ENCODE measurements at places on chromosomes 6 and 20.

GRCh38 chr20:12717061-12717460 is 291.7 kb upstream of the SPTLC3 start:
- H3K27ac ChIP-seq, result no peak overlapping the region
- H3K4me3 ChIP-seq, result no peak overlapping the region
- no peaks in the 10 kb centered on the region for H3K36me3 ChIP-seq
- no peak for DNase-seq
- no peaks in the 10 kb centered on the region for H3K27me3 ChIP-seq
- H3K4me1 ChIP-seq, result no peaks in the 10 kb centered on the region

GRCh38 chr6:107620732-107621131 is 130.8 kb downstream of the SOBP start:
- H3K27me3 ChIP-seq, result no peaks in the 10 kb centered on the region
- H3K4me1 ChIP-seq, result peaks cover 35% of the 10 kb centered on the region
- no peak overlapping the region for H3K27ac ChIP-seq
- no peak overlapping the region for H3K4me3 ChIP-seq

- H3K27ac ChIP-seq, result no peak overlapping the region
- no peak overlapping the region for H3K4me3 ChIP-seq
- H3K27me3 ChIP-seq, result no peaks in the 10 kb centered on the region
- peaks cover 10% of the 10 kb centered on the region for H3K4me1 ChIP-seq
- H3K36me3 ChIP-seq, result no peaks in the 10 kb centered on the region
Measured at GRCh38 chr6:42281570-42281969, 63.9 kb upstream of the MRPS10 start.

GRCh38 chr20:25984933-25985332 is 288.3 kb upstream of the ZNF337 start:
- no peak for DNase-seq
- H3K27me3 ChIP-seq, result no peaks in the 10 kb centered on the region
- H3K36me3 ChIP-seq, result no peaks in the 10 kb centered on the region
- H3K27ac ChIP-seq, result no peak overlapping the region

DNA sequence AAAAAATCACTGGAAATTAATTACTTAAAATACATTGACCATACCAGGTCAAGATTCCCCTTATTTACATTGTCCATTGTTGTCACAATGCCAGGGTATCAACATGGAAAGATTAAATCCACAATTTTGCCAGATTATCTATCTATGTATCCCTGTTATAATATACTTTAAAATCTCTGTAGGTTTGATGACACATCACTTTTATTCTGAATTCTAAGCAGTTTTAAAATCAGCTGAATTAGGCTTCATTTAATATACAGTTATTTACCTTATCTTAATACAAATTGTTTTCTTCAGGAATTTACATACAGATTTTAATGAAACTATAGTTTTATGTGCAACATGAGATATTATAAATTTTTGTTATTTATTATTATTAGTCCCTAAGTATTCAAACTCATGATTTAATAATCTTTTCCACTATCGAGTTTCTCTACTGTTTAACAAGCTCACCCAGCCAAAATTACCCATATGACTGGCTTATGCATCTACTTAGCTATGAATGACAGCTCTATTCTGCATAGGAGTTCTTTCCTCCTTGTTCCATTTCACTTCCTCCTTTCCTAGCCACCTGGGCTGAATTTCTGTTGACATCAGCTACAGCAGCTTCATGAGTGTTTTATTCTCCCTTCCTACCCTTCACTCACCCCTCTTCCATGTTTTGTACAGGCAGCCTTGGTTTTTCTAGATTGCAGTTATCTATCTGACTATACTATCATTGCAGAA is 654.2 kb upstream of the MAP3K7 start:
- DNase-seq, result no peak
- H3K36me3 ChIP-seq, result no peaks in the 10 kb centered on the region
- H3K4me3 ChIP-seq, result no peak overlapping the region
- no peaks in the 10 kb centered on the region for H3K27me3 ChIP-seq
- H3K27ac ChIP-seq, result no peak overlapping the region

DNA sequence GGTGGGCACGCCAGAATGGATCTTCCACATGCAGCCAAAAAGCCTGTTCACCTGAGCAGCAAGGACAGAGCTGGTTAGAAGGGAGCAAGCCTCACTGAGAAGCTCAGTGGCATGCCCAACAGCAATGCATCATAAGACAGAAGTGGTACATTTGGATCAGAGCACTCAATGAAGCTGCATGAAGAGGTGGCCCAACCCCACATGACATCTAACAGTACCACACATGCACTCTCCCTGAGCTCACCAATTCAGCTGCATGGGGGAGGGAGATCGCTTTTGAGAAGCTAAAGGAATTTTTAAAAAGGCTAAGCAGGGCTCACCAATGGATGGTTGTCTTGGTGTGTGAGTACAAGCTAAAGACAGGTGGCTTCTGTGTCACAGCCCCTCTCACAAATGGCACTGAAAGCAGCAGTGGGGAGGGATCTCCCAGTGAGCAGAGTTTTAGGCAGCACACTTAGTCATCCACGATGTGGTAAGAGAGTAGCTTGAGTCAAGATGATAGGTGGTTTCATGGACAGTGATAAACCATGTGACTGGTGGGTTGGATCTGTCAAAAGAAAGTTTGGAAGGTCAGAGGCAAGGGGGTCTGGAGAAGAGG is 166.6 kb upstream of the TAB2 start:
- DNase-seq, result no peak
- no peaks in the 10 kb centered on the region for H3K36me3 ChIP-seq
- H3K27me3 ChIP-seq, result peaks cover 2% of the 10 kb centered on the region
- H3K27ac ChIP-seq, result no peak overlapping the region
- no peak overlapping the region for H3K4me3 ChIP-seq

DNA sequence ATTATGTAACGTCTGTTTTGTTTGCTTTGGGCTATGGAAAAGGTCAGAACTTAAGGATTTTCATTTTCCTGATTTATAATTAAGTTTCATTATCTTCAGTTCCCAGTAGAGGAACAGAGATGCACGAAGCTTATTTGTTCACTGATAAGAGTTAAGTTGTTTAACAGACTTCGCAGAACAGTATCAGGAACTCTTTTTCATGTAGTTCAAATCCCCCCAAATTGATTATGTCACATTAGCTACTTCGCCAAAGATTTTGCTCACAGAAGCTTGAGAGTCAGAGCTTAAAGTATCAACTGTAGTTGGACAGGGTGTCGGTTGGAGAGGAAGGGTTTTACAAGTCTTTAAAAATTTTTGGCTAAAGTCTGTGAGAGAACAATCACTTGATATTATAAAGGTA is 43.4 kb downstream of the ZHX3 start:
- H3K4me3 ChIP-seq, result no peak overlapping the region
- no peaks in the 10 kb centered on the region for H3K27me3 ChIP-seq
- no peak for DNase-seq
- no peaks in the 10 kb centered on the region for H3K36me3 ChIP-seq
- H3K4me1 ChIP-seq, result no peaks in the 10 kb centered on the region

DNA sequence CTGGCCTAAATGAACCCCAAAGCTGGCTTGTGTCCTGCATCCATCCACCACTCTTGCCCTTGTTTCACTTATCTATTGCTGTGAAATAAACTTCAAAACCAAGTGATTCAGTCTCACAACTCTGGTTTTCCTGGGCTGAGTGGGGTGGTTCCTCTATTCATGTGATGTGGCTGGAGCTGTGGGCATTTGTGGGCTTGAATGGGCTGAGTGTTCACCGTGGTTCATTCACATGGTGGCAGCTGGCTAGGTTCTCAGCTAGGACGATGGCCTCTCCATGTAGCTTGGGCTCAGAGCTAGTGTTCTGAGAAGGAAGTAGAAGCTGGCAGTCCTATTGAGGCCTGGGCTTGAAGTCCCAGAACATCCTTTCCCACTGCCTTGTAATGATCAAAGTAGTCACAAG is 30.4 kb downstream of the FKBP1A start:
- no peak overlapping the region for H3K27ac ChIP-seq
- H3K36me3 ChIP-seq, result peaks cover 71% of the 10 kb centered on the region
- H3K27me3 ChIP-seq, result no peaks in the 10 kb centered on the region
- peaks cover 21% of the 10 kb centered on the region for H3K4me1 ChIP-seq

GRCh38 chr6:36169023-36170007 is 27.2 kb upstream of the BRPF3 start:
- H3K27me3 ChIP-seq, result no peaks in the 10 kb centered on the region
- H3K36me3 ChIP-seq, result no peaks in the 10 kb centered on the region
- peaks cover 18% of the 10 kb centered on the region for H3K4me1 ChIP-seq
- peak overlapping the region; percentile 4 for H3K27ac ChIP-seq
- H3K4me3 ChIP-seq, result no peak overlapping the region

GRCh38 chr6:54491431-54491830 is 183.2 kb downstream of the TINAG start:
- H3K4me3 ChIP-seq, result no peak overlapping the region
- H3K4me1 ChIP-seq, result no peaks in the 10 kb centered on the region
- no peaks in the 10 kb centered on the region for H3K36me3 ChIP-seq
- H3K27me3 ChIP-seq, result no peaks in the 10 kb centered on the region
- no peak overlapping the region for H3K27ac ChIP-seq

GRCh38 chr6:153702671-153703070 is 336.4 kb upstream of the OPRM1 start:
- no peaks in the 10 kb centered on the region for H3K4me1 ChIP-seq
- H3K27me3 ChIP-seq, result no peaks in the 10 kb centered on the region
- H3K36me3 ChIP-seq, result no peaks in the 10 kb centered on the region
- H3K4me3 ChIP-seq, result no peak overlapping the region

DNA sequence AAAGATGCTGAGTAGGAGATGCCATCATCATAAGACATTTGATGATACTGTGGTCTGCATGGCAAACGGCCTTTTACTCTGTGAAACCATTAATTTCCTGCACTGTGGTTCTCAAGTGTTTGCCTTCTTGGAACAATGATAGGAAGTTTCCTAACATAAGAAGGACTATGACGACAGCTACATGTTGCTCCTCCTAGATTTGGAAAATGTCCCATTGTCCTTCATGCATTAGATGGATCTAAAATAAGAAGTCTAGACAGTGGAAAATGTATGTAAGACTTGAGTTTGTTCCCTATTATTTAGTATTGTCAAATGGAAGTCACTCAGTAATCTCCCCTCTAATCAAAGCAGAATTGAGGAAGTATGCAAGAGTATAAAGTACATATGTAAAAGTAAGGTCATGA is 98.5 kb upstream of the TMEM170B start:
- H3K27me3 ChIP-seq, result no peaks in the 10 kb centered on the region
- H3K4me3 ChIP-seq, result no peak overlapping the region
- peak overlapping the region; percentile 7 for H3K27ac ChIP-seq
- DNase-seq, result no peak
- no peaks in the 10 kb centered on the region for H3K36me3 ChIP-seq
- H3K4me1 ChIP-seq, result peaks cover 33% of the 10 kb centered on the region

DNA sequence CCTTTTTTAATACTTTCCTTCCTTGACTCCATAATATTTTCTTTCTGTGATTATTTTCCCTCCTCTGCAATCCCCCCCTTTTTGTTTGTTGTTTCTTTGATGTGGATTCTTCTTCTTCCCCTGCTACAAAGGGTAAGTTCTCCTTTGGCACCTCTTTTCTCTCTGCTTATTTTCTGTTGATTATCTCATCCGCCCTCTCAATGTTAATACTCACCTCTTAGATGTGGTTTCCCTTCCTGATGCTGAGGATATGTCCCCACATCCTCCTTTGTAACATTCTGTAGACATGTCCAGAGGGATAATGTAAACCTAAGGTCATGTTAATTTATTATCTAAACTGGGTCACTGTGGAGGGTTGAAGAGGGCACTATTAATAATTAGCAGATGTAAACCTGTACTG is 17.7 kb downstream of the FLRT3 start:
- no peaks in the 10 kb centered on the region for H3K36me3 ChIP-seq
- H3K4me3 ChIP-seq, result no peak overlapping the region
- no peak for DNase-seq
- H3K27ac ChIP-seq, result no peak overlapping the region
- H3K4me1 ChIP-seq, result no peaks in the 10 kb centered on the region

DNA sequence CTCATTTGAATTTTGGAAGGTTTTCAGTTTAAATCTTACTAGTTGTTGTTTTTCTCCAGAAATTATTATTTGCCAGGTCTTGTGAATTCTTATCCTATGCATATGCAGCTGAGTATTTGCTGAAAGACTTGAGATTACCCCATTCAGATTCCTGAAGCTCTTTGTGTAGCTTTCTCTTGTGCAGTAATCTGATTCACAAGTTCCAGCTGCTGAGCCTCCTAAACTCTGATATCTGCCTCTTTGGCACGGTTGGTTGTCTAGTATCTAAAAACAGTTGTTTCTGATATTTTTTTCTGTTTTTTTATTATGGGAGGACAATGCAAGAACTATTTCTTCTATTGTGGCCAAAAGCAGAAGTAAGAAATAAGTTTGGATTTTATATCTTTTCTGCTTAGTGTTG is 863.9 kb upstream of the MANEA start:
- H3K27me3 ChIP-seq, result no peaks in the 10 kb centered on the region
- H3K27ac ChIP-seq, result no peak overlapping the region
- no peaks in the 10 kb centered on the region for H3K4me1 ChIP-seq
- DNase-seq, result no peak

DNA sequence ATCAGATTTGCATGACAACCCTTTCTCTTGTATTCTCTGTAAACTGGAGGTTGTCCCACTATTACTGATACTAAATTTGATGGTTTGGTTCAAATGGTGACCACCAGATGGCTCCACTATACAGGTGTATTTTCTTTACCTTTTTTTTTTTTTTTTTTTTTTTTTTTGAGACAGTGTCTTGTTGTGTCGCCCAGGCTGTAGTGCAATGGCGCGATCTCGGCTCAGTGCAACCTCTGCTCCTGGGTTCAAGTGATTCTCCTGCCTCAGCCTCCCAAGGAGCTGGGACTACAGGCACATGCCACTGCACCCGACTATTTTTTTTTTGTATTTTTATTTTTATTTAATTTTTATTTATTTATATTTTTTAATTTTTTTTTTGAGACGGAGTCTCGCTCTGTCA is 6.6 kb upstream of the WTAP start:
- peaks cover 7% of the 10 kb centered on the region for H3K4me1 ChIP-seq
- no peak for DNase-seq
- peaks cover 14% of the 10 kb centered on the region for H3K36me3 ChIP-seq
- no peak overlapping the region for H3K27ac ChIP-seq
- H3K27me3 ChIP-seq, result no peaks in the 10 kb centered on the region

- DNase-seq, result no peak
- peaks cover 10% of the 10 kb centered on the region for H3K4me1 ChIP-seq
- no peaks in the 10 kb centered on the region for H3K36me3 ChIP-seq
Measured at GRCh38 chr6:108142240-108142639, 23.6 kb upstream of the NR2E1 start.

- no peaks in the 10 kb centered on the region for H3K27me3 ChIP-seq
- H3K4me1 ChIP-seq, result peaks cover 48% of the 10 kb centered on the region
- H3K27ac ChIP-seq, result no peak overlapping the region
- no peak for DNase-seq
- no peaks in the 10 kb centered on the region for H3K36me3 ChIP-seq
- H3K4me3 ChIP-seq, result no peak overlapping the region
Measured at GRCh38 chr6:53189554-53189953, 40.9 kb upstream of the GCM1 start.

GRCh38 chr6:17632934-17633333 is 32.8 kb downstream of the FAM8A1 start:
- no peak for DNase-seq
- peaks cover 35% of the 10 kb centered on the region for H3K4me1 ChIP-seq
- H3K36me3 ChIP-seq, result peaks cover 83% of the 10 kb centered on the region
- peak overlapping the region; percentile 38 for H3K27ac ChIP-seq

DNA sequence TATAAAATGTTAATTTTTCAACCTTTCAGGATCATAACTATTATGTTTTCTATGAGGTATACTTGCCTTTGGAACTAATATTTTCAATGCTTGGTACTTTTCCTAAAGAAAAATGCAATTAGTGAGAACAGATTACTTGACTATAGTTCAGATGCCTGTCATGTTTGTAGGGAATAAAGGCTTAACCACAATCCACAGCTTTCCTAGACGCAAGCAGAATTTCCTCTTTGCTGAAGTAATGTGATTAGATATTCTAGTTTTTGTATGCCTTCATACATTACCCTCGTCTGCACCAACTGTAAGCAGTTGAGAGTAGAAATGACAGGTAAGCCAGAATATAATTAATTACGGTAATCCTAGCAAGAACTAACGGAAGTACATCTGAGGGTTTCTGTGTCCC is 581.4 kb upstream of the MMS22L start:
- no peak overlapping the region for H3K4me3 ChIP-seq
- H3K27ac ChIP-seq, result no peak overlapping the region
- no peak for DNase-seq
- no peaks in the 10 kb centered on the region for H3K27me3 ChIP-seq

All from activated B cell treated with CpG ODN at 0.5 μM for 24 hours (primary cell).